ENCODE measurements at places on chromosomes 6 and 20. TPM values are rescaled to one million over a fixed set of nuclear protein-coding genes. Genes with fewer than 3 reads are reported as not detected.

- H3K27ac ChIP-seq = no peak overlapping the region
- H3K4me1 ChIP-seq = no peaks in the 10 kb centered on the region
These were observed 31.1 kb downstream of the PLG start for GRCh38 chr6:160733050-160733646.

- DNase-seq = no peak
- no peaks in the 10 kb centered on the region for H3K4me1 ChIP-seq
- no peak overlapping the region for H3K4me3 ChIP-seq
- H3K27ac ChIP-seq = no peak overlapping the region
- H3K27me3 ChIP-seq = no peaks in the 10 kb centered on the region
These were observed 18.9 kb downstream of the BCAS4 start for GRCh38 chr20:50813801-50814200.

GRCh38 chr6:86205980-86206379 is 563.3 kb upstream of the SYNCRIP start:
- no peaks in the 10 kb centered on the region for H3K4me1 ChIP-seq
- no peak for DNase-seq
- H3K27me3 ChIP-seq = no peaks in the 10 kb centered on the region

- H3K4me1 ChIP-seq = no peaks in the 10 kb centered on the region
- no peak overlapping the region for H3K4me3 ChIP-seq
- H3K27me3 ChIP-seq = no peaks in the 10 kb centered on the region
- H3K36me3 ChIP-seq = no peaks in the 10 kb centered on the region
- no peak overlapping the region for H3K27ac ChIP-seq
These were observed 178.0 kb downstream of the TAF4 start for GRCh38 chr20:61887596-61888093.

Gene CYP24A1
- not detected for total RNA-seq

DNA sequence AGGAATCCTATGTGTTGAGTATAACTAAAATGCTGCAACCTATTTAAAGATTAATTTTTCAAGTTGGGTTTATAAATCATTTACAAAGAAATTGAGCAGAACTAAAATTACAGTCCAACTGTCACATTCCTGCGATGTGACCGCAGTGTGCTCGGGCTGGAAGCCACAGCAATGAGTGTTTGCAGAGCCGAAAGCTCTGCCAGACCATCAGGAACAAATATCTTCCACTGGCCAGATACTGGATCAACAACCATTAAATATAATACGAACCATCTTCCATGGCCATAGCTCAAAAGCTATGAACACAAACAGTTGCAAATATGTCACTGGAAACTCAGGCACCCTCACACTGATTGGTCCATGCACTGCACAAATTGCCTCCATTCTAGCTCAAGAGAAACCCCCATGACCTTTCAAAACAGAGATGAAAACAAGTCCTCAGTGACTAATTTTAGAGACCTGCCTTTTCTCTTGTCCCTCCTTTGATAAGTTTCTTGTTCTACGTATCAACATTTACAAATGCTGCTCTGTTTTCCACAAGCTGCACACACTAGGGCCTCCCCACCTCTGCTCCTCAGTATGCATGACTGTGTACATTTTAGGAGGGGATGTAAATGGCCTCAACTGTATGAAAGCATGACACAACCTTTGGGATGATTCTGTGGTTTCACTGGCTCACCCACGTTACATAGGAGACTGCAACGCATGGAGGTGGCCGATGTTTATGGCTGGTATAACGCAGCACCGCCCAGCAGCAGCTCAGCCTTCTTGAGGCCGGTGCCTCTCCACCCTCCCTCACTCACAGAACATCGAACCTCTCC is 171.7 kb downstream of the WDR27 start:
- H3K36me3 ChIP-seq = no peaks in the 10 kb centered on the region
- no peak for DNase-seq
- no peaks in the 10 kb centered on the region for H3K4me1 ChIP-seq
- no peak overlapping the region for H3K4me3 ChIP-seq
- H3K27me3 ChIP-seq = no peaks in the 10 kb centered on the region

GRCh38 chr20:63268256-63268655 is 4.4 kb upstream of the ARFGAP1 start:
- H3K4me3 ChIP-seq = no peak overlapping the region
- H3K27me3 ChIP-seq = no peaks in the 10 kb centered on the region
- peaks cover 6% of the 10 kb centered on the region for H3K4me1 ChIP-seq
- no peaks in the 10 kb centered on the region for H3K36me3 ChIP-seq

Gene NKAPL
- not detected for total RNA-seq

GRCh38 chr20:62508641-62509051 is 32.9 kb upstream of the GATA5 start:
- no peak overlapping the region for H3K27ac ChIP-seq
- H3K36me3 ChIP-seq = no peaks in the 10 kb centered on the region
- no peak overlapping the region for H3K4me3 ChIP-seq
- no peaks in the 10 kb centered on the region for H3K27me3 ChIP-seq
- H3K4me1 ChIP-seq = no peaks in the 10 kb centered on the region

GRCh38 chr20:37917461-37917860 is 14.5 kb downstream of the VSTM2L start:
- no peaks in the 10 kb centered on the region for H3K27me3 ChIP-seq
- no peak for DNase-seq
- no peak overlapping the region for H3K4me3 ChIP-seq
- no peaks in the 10 kb centered on the region for H3K4me1 ChIP-seq
- no peak overlapping the region for H3K27ac ChIP-seq
- H3K36me3 ChIP-seq = no peaks in the 10 kb centered on the region

DNA sequence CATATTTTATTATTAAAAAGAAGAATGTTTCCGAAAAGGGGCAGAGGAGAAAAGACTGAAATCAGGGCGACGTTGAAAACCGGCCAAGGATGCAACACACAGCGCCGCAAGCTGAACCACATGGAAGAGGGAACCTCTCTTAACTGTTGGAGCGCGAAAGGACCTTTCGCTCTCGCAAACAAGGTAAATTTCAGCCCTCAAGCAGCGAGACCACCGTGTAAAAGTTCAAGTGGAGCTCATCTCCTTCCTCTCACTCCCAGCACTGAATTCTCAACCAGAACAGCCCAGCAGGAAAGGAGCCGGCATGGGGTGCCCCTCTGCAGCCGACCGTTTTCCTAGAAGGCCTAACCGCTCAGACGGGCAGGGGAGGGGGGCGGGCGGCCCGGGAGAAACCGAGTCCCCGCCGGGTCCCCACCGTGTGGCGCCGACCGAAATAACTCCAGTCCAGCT is 621 bp downstream of the GPR63 start:
- H3K4me3 ChIP-seq = peak overlapping the region; percentile 59
- H3K27ac ChIP-seq = no peak overlapping the region
- H3K27me3 ChIP-seq = no peaks in the 10 kb centered on the region

Gene RBPJL
- total RNA-seq = not detected

Gene TNFRSF21
- 48.4 TPM for total RNA-seq

Gene EEF1A2
- 0.67 TPM for total RNA-seq

Data from Peyer's patch (tissue), 4 donors.